Inflammatory macrophage treated with lipopolysaccharide for 1 hour (primary cell): ENCODE measurements at places on chromosomes 5 and 9.

DNA sequence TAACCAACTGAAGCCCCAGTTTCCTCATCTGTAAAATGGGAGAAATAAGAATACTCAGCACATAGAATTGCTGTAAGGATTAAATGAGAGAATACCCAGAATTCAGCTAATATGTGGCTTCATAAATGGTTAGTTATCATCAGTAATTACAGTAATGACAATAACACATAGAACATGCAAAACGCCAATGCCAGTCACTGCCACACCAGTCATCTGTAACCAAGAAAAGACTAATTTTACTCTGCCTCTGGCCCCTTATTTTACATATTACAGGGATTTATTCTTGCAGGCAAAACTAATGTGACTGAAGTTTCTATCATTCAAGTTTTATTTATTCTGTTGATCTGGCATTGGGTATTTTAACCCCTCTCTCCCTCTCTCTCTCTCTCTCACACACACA, 46.5 kb downstream of the EBF1 start:
- DNase-seq: no peak

- DNase-seq: no peak
These were observed 1.2 kb upstream of the NSD1 start for GRCh38 chr5:177132136-177133095.

DNA sequence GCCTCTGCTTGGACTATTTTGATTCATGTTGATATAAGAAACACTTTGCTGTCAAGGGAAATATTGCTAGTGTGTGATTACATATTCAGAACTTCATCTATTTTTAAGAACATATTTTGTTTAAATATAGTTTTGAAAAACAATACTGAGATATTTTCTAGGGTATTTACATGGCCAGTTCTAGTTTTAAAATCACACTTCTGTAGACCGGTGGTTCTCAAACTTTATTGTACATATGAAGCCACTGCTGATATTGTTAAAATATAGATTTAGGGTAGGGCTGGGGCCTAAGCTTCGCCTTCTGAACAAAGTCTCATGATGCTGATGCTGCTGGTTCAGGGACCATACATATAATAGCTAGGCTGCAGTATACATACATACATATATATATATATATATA, 1000.0 kb downstream of the PTPRD start:
- no peak for DNase-seq

- peak; percentile 50 for DNase-seq
These were observed 40.5 kb downstream of the PTTG1 start for GRCh38 chr5:160462167-160462566.

DNA sequence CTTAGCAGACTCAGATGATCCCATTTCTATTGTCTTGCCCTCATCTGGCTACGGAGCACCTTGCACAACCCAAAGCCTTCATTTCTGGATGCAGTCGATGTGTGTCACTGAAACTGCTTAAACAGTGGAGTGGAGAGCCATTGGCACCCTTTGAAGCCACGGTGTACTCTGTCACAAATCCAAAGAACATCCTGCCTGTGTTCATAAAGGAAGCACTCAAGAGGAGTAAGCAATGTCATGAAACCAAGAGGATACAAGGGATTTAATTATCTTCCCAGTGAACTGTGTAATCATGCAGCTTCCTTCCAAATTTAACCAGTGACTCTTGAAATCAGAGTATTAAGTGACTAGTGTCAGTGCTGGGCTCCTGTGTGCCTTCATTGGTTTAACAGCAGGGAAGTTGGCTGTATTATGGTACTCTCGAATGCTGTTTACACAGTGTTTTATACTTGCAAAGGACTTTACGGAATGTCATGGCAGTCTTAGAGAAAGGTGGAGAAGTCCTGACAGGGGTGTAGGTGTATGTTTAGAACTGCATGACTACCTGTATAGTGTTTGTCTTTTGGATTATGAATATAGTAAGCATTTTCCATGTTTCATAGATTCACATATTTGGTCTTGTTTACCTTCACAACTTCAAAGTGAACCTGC, 41.9 kb downstream of the CD180 start:
- DNase-seq: no peak

DNA sequence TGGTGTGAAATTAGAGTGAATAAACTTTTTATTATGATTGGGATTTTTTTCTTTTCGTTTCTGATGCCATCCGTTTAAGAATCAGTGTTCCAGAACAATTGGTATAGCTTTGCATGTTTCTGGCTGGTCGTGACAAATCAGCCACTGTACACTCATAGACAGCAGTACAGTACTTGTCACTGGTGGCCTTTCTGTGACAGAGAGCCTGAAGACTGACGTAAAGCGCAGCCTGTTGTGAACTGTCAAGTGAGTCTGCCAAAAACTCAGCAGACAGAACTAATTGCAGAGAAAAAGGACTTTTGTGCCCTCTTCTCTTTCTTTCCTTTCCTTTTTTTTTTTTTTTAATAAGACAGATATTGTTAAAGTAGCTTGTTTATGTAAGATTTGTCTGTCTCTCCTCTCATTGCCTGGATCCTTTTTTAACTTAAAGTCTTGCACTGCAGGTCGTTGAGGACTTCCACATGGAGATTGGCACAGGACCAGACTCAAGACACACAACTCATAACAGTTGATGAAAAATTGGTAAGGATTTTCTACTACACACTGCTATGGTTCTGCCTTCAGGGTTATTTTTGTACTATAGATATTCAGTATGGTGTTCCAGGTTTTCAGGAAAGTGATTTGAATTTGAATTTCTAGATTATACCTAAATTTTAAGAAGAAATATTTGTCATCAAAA, 42.7 kb downstream of the NDUFS4 start:
- DNase-seq: no peak

GRCh38 chr5:175822225-175822624, 49.2 kb upstream of the CPLX2 start:
- DNase-seq: no peak

GRCh38 chr5:61304590-61305381, 27.3 kb upstream of the ZSWIM6 start:
- peak; percentile 45 for DNase-seq

GRCh38 chr9:86909388-86909787, 37.9 kb downstream of the GAS1 start:
- no peak for DNase-seq

DNA sequence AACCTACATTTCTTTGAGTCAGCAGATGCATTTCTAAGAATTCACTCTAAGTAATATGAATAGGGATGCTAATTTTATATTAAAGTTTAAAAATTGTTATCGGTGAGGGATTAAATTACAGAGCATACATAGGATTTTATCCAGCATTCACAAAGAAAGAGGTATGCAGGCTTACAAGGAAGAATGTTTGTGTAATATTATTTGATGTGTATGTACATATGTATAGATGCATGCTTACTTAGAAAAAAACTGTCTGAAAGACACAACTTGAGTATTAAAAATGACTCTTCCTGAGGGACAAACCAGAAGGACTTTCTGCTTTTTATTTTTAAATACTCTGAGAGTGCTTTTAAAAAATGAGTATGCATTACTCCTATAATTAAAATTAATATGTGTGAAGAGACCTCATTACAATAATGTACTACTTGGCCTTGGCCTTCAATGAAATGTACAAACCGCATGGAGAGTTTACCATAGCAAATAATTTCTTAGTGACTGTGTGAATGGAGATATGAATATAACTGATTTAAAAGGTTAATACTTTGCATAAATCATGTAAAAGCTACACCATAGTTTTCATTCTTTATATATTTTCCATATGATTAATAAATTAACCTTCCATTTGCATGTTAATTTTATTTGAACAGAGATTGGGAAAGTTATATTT, 77.0 kb downstream of the GDA start:
- DNase-seq: no peak

GRCh38 chr9:16487915-16488314, 382.6 kb downstream of the BNC2 start:
- DNase-seq: no peak

DNA sequence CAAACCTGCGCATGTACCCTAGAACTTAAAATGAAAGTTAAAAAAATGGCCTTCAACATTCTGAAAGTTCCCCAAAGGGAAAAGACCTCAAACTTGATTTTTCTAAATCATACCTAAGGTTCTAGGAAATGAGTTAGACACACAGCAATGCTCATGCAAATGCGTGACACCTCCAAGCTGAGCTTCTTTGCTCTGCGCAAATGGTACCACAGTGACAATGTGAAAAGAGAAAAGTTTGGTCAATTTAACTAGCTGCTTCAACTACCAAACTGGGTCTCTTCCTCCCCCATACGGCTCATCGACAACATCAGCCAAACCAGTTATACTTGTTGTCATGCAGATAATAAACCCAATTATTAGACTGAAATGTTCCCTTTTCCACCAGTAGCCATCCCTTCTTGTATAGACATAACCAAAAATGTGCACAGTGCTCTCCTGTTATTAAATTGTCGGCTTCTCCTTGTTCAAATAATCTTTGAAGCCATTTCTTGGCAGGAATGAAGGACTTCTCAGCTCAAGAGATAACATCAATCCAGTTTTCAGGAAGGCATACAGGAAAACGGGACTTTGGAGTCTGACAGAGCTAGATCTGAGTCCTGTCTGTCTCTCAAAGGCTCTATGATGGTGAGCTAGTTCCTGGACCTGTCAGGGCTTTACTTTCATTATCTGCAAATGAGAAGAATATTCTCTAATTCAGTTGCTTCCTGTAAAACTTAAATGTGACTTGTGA, 185.6 kb upstream of the NR3C1 start:
- no peak for DNase-seq

GRCh38 chr9:113949571-113950078, 73.5 kb downstream of the ZNF618 start:
- DNase-seq: no peak

GRCh38 chr5:55847837-55848236, 3.3 kb upstream of the IL31RA start:
- no peak for DNase-seq

GRCh38 chr9:94945197-94946144, 219.0 kb downstream of the AOPEP start:
- no peak for DNase-seq
